Adipocyte (in vitro differentiated cells): ENCODE measurements at places on chromosomes 6 and 20.

GRCh38 chr20:59782986-59783640, 150.3 kb downstream of the SYCP2 start:
- DNase-seq = peak; percentile 62

DNA sequence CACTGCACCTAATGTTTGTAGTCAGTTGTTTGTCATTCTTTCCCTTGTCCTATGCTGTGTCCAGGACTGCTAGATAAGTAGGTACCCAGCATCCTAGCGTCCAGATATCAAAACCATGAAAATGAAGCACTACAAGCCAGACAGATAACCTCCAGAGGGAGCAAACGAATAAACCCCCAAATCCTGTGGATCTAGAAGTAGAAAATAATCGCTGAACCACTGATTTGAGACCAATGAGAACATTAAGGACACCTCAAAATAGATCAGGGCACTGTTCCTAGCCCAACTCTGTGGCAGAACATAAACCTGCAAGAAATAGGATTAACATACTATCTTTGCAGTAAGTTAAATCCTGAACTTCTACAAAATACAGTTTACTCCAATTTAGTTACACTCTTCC, 1.1 kb upstream of the KLHL32 start:
- DNase-seq = no peak

DNA sequence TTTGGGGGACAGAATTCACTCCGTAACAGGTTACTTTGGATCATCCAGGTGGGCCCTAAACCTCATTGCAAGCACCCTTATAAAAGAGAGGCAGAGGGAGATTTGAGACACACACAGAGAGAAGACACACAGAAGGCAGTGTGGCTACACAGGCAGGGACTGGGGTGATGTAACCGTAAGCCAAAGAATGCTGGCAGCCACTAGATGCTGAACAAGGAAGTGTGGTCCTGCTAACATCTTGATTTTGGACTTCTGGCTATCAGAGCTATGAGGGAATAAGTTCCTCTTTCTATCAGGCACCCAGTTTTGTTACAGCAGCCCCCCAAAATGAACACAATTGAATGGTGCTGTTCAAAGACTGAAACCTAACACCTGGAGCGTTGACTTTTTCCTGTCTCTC, 191.3 kb upstream of the MYLIP start:
- no peak for DNase-seq

- DNase-seq = no peak
Observed at GRCh38 chr20:32179515-32179914, 28.0 kb downstream of the PLAGL2 start.

- no peak for DNase-seq
Observed at GRCh38 chr6:125323376-125323775, 21.6 kb upstream of the HDDC2 start.

DNA sequence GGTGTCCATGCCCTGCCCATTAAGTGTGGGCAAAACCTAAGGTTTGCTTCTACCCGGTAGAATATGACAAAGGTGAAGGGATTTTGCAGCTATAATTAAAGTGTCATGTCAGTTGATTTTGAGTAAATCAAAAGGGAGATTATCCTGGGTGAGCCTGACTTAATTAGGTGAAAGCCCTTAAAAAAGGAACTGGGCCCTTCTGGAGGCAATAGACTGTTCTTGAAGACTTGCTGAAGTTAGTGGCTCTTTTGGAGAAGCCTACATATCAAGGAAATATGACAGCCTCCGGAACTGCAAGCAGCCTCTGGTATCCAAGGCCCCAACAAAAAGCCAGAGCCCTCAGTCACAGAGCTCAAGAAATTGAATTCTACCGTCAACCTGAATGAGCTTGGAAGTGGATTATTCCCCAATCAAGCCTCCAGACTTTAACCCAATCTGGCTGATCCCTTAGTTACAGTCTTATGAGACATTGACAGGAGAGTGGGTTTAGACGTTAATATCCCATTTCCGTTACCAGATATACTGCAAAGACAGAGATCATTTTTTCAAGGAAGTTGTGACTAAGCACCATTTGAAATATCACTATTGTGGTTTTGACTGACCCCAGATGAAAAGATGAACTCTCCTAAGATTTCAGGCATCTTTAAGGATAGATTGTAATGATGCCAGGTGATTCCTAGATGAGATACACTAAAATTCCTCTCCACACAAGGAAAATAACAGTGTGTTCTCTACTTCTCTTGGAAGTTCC, 303.4 kb downstream of the PLCB1 start:
- no peak for DNase-seq

DNA sequence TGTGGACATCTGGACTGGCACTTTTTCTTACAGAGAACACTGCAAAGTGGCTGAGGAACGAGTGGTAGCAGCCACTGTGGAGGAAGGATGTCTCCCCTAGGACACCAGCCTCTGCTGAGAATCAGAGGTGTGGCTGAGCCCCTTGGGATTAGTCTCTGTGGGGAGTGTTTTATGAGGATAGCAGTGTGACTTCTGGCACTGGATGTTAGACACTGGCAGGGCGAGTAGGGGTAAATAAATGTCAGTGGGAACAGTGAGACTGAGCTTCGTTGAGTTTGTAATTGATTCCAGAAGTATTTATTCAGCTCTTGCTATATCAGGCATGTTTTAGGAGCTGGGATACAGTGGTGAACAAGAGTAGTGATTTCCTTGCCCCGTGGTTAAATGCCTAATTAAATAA, 124.0 kb downstream of the JARID2 start:
- peak; percentile 19 for DNase-seq

DNA sequence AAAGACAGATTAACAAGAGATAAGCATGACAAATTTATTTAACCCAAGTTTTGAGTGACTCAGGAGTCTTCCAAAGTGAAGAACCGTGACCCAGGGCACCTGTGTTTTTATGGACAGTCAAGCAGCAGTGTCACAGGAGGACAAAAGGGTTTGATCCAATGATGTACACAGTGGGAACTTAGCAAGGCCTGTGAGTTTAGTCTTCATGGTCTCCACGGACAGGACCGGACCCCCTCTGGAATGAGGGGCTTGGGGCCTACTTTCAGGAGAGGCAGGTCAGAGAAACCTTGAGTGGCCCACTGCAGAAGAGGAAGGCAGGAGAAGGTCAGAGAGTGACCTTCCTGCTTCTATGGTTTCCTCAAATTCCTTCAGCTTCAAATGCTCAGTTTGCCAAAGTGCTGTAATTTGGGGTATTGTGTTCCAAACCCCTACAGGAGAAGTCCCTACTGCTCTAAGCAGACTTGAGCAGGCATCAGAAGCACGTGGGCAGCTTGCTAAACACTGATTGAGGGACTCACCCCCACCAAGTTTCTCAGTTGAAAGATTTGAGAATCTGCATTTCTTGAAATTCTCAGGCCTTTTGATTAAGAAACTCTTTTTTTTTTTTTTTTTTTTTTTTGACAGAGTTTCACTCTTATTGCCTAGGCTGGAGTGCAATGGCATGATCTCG, 26.4 kb upstream of the ZMYND8 start:
- DNase-seq = no peak

DNA sequence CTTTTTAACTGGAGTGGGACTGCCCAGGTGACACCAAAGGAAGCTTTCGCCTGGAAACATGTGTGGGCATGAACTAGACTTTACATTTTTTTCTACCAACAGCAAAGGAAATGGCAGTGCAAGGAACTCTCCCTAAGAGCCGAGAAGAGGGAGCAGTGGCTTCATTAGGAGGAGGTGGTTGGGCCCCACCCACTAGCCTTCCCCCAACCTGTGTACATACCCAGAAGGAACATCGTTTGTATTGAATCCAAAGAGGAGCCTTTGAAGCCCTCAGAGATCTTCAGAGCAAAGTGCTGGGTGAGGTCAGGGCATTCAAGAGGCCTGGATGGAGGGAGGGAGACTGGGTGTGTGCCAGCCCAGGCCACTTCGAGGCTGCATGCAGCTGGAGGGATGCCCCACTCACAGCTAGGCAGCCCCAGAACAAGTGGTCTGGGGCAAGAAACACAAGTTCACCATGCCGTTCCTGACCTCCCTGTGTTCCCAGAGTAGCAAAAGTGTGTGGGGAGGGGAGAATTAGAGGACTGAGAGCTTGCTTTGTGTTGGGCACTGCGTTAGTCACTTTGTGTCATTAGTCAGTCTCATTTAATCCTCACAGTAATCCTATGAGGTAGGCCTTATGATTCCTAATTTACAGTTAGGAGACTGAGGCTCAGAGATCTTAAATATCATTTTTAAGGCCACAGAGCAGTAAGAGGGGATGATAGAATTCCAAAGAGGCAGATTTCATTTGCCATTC, 191.6 kb upstream of the SUPT3H start:
- DNase-seq = no peak

- DNase-seq = no peak
Observed at GRCh38 chr6:43196337-43196736, 14.3 kb downstream of the CUL9 start.

DNA sequence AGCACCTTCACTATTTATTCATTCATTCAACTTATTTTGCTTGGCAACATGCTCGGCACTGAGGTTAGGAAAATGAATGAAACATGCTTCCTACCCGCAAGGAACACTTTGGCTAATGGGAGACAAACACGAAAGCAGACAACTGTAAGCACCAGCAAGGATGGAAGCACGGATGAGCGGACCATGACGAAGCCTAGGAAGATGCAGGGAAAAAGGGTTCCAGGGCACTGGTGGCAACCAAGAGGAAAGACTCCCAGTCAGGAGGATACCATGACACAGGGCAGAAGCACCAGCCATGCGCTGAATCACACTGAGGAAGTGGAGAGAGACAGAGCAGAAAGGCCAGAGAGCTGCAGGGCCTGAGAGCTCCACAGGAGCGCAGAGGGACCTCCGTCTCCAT, 9.8 kb downstream of the PDE10A start:
- DNase-seq = no peak

- DNase-seq = no peak
Observed at GRCh38 chr20:15857173-15857784, 716.0 kb downstream of the KIF16B start.

DNA sequence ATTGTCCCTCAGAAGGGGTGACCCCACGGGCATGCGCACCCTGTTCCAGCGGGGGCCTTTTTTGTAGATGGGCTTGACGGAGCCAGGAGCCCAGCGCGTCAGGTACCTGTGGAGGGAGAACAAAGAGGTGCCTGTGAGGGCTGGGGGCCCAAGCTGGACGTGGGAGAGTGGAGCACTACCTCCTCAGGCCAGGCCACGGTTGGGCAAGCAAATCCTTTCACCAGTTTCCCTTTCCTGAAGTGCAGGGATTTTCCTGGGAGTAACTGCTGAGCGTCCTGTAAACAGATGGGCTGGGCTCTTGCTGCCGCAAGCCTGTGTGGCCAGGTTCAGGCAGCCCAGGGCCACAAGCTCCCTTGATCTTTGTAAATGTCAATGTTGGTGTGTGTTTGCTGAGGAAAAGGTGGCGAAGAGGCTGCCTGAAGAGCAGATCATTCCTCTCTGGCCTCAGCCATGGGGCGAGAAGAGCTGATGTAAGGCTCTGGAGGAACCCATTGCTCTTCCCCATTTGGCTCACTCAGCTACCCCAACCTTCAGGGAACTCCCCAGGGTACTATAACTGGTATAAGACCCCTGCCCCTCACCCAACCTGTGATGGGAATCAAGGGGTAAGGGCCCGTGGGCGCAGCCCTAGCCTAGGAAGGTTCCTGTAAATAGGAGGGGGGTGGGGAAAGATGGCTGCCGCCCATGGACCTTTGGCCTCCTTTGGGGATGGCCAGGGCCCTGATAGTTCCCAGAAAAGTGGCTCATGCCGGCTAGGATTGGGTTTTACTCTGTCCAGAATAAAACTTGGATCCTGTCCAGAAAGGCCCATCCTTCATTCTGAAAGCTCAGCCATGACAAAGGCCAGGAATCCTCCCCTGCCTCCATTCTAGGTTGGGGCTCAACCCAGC, 15.5 kb downstream of the MRPS18A start:
- no peak for DNase-seq

GRCh38 chr6:11485271-11485670, 52.3 kb upstream of the TMEM170B start:
- no peak for DNase-seq

- no peak for DNase-seq
Observed at GRCh38 chr6:10449751-10450150, 34.9 kb upstream of the TFAP2A start.

- DNase-seq = no peak
Observed at GRCh38 chr6:14212020-14212419, 94.4 kb downstream of the CD83 start.

- DNase-seq = no peak
Observed at GRCh38 chr6:139028215-139028657, 309 bp upstream of the ABRACL start.

GRCh38 chr20:19867074-19867473, 109.0 kb downstream of the RIN2 start:
- peak; percentile 40 for DNase-seq

GRCh38 chr6:29561606-29562181, 2.2 kb upstream of the UBD start:
- DNase-seq = no peak
